ENCODE measurements at places on chromosomes 7 and 10. TPM values are rescaled to one million over a fixed set of nuclear protein-coding genes. Genes with fewer than 3 reads are reported as not detected.
A peak's percentile ranks its signal among the peaks of the same experiment; 100 is the strongest.

NAT16 gene
- 0.50 TPM for total RNA-seq

GARIN1A gene
- 12.0 TPM for total RNA-seq

CALML3 gene
- total RNA-seq, result 0.63 TPM

GPR26 gene
- 0.37 TPM for total RNA-seq

DNA sequence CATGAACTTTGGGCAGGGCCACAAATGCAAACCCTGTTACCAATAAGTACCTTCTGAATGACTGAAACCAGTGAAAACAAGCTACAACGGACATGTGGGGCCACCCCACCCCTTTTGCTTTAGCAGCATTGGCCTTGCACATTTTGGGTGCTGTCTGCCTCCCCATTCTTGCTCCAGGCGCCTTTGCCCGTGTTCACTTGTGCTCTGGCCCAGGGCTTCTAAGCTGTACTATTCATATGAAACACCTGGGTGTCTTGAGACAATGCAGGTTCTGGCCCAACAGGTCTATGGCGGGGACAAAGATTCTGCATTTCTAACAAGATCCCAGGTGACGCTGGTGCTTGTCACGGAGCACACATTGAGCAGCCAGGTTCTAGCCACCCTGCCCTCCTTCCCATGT, 96.5 kb upstream of the SDK1 start:
- no peaks in the 10 kb centered on the region for H3K36me3 ChIP-seq
- no peaks in the 10 kb centered on the region for H3K4me1 ChIP-seq
- H3K27me3 ChIP-seq, result no peaks in the 10 kb centered on the region
- H3K4me3 ChIP-seq, result no peak overlapping the region
- no peak for DNase-seq

DNA sequence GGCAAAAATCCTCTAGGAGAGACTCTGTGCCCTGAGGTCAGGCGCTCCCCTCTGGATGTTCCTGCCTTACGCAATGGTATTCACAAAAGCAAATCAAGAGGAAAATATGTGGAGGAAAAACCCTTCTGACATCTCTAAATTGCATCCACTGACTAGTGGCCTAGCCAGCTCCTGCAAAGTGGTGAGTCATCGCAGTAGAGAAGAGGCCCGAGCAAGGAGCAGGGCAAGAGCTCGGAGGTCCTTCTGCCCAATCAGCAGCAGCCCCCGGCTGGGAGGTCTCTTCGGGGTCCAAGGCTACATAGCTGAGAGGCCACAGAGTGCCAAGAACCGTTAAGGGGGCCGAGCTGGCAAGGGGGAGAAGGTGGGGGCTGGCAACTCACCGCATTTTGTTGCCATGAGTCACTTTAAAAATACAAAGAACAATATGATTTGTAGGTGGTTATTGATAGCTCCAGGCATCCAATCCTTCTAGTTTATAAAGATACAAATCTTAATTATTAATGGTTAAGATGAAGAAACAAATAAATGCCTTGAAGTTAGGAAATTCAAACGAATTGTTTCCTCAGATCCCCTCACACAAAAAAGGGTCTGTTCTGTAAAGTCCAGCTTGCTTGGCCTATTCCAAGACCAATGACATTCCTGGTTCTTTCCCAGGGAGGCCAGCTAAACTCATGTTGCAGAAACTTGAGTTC, 161.6 kb downstream of the PKD1L1 start:
- H3K36me3 ChIP-seq, result no peaks in the 10 kb centered on the region
- H3K27ac ChIP-seq, result peak overlapping the region; percentile 12
- H3K27me3 ChIP-seq, result no peaks in the 10 kb centered on the region
- peaks cover 31% of the 10 kb centered on the region for H3K4me1 ChIP-seq
- no peak overlapping the region for H3K4me3 ChIP-seq

- DNase-seq, result no peak
- no peak overlapping the region for H3K4me3 ChIP-seq
- H3K4me1 ChIP-seq, result no peaks in the 10 kb centered on the region
- no peaks in the 10 kb centered on the region for H3K27me3 ChIP-seq
- no peak overlapping the region for H3K27ac ChIP-seq
Measured at GRCh38 chr10:84177541-84178141, 4.0 kb downstream of the GPR15LG start.

GRCh38 chr7:35645691-35646090, 49.2 kb downstream of the HERPUD2 start:
- H3K27me3 ChIP-seq, result no peaks in the 10 kb centered on the region
- peaks cover 25% of the 10 kb centered on the region for H3K4me1 ChIP-seq
- no peaks in the 10 kb centered on the region for H3K36me3 ChIP-seq
- H3K4me3 ChIP-seq, result no peak overlapping the region
- peak overlapping the region; percentile 75 for H3K27ac ChIP-seq
- no peak for DNase-seq

DNA sequence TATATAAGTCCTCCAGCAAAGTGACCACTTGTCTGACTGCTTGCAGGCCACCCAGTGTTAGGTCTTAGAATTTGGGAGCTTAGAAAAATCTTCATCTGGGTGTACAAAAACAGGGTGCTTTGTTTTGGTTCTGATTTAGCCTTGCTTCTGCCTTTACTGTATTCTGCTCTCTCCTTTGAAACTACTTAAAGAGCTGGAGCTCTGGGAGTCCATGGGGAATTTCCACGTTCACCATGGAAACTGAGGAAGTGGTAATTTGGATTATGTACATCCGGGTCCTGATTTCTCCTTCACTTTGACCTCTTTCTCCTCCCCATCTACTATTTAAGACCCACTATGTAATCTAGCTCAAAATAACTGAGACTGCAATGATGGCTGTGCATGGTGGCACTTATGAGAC, 103.0 kb downstream of the JAZF1 start:
- H3K36me3 ChIP-seq, result no peaks in the 10 kb centered on the region
- no peaks in the 10 kb centered on the region for H3K27me3 ChIP-seq
